ENCODE measurements at places on chromosomes 16 and 17. TPM values are rescaled to one million over a fixed set of nuclear protein-coding genes. Genes with fewer than 3 reads are reported as not detected.

The DNAH2 gene
- 0.13 TPM for total RNA-seq

The TEX14 gene
- total RNA-seq, result not detected

The TEKT5 gene
- total RNA-seq, result not detected

The NOD2 gene
- total RNA-seq, result not detected

The EFNB3 gene
- total RNA-seq, result 2.5 TPM

The TP53TG3C gene
- total RNA-seq, result not detected

The FBXO47 gene
- total RNA-seq, result not detected

The CISD3 gene
- 45.0 TPM for total RNA-seq

The RHOT2 gene
- 195 TPM for total RNA-seq

The KRT20 gene
- 0.13 TPM for total RNA-seq

The HAS3 gene
- 6.9 TPM for total RNA-seq

The YBX2 gene
- 54.9 TPM for total RNA-seq

The SLC7A5 gene
- total RNA-seq, result 231 TPM

The MRC2 gene
- total RNA-seq, result 120 TPM

The CCDC182 gene
- not detected for total RNA-seq

The YPEL2 gene
- total RNA-seq, result 1.1 TPM

The SLFN14 gene
- not detected for total RNA-seq

The RNF157 gene
- total RNA-seq, result 4.0 TPM

The TBC1D3I gene
- total RNA-seq, result 0.54 TPM

The IGF2BP1 gene
- 109 TPM for total RNA-seq

The LMF1 gene
- total RNA-seq, result 24.3 TPM

The CCL13 gene
- not detected for total RNA-seq

The DOC2B gene
- total RNA-seq, result 1.5 TPM

The SSTR5 gene
- 2.8 TPM for total RNA-seq

The KRTAP1-5 gene
- not detected for total RNA-seq

The LRRC36 gene
- total RNA-seq, result 0.54 TPM

The HSPB9 gene
- not detected for total RNA-seq

The CNTD1 gene
- 0.13 TPM for total RNA-seq

The CIITA gene
- 0.41 TPM for total RNA-seq

The ITGAX gene
- 0.49 TPM for total RNA-seq
